Occipital lobe (tissue), 3 donors: ENCODE measurements at places on chromosomes 1 and 21.

DNA sequence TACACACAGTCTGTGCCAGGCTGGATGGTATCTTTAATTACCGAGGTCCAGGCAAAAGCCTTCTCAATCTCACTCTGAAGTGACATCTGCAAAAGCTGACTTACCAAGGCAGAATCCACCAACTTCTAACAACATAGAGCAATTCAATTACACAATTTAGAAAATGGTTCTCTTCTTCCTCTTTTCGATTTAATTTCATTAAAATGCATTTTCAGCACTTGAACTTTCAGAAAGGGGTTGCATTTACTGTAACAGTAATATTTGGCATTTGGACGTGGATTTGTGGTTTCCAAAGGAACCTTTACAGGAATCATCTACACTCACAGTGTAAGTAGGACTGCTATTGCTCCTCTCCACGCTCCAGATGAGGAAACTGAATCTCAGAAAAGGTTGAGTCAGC lies 53.3 kb downstream of the ERO1B start:
- no peak for DNase-seq

DNA sequence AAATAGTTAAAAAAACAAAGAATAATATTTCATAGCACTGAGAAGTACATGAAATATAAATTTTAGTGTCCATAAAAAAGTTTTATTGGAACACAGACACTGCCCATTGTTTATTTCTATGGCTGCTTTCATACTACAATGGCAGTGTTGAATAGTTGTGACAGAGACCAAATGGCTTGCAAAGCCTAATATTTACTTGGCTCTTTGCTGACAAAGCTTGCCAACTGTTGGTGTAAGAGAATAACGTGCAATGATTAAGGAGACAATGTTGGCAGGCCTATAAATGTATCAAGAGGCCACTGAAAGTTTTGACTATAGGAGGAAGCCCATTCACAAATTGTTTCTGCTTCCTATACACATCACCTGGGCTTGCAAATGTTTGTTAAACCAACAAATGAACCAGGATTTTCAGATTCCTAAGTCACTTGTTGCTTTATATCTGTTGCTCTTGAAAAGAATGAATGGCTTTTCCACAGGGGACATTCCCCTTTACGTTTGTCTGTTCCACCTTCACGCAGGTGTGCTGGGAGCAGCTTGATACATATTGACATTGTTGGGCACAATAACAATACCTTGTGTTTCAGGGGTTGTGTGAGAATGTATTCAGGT lies 5.5 kb upstream of the ST6GALNAC3 start:
- DNase-seq: no peak

GRCh38 chr21:45724345-45724961 lies 80.9 kb downstream of the PCBP3 start:
- DNase-seq: peak; percentile 5

DNA sequence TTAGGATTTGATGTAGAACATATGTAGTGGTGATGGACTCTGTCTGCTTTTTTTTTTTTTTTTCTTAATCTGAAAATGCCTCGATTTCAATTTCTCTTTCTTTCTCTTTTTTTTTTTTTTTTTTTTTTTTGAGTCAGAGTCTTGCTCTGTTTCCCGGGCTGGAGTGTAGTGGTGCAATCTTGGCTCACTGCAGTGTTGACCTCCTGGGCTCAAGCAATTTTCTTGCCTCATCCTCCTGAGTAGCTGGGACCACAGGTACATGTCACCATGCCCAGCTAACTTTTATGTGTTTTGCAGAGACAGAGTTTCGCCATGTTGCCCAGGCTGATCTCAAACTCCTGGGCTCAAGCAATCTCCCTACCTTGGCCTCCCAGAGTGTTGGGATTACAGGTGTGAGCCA lies 17.4 kb downstream of the MAST2 start:
- no peak for DNase-seq

- no peak for DNase-seq
Observed at GRCh38 chr1:206477581-206478380, 7.5 kb downstream of the IKBKE start.

GRCh38 chr1:182685215-182685614 lies 828 bp upstream of the RGS8 start:
- no peak for DNase-seq

GRCh38 chr1:35777109-35777508 lies 7.3 kb upstream of the CLSPN start:
- DNase-seq: no peak

DNA sequence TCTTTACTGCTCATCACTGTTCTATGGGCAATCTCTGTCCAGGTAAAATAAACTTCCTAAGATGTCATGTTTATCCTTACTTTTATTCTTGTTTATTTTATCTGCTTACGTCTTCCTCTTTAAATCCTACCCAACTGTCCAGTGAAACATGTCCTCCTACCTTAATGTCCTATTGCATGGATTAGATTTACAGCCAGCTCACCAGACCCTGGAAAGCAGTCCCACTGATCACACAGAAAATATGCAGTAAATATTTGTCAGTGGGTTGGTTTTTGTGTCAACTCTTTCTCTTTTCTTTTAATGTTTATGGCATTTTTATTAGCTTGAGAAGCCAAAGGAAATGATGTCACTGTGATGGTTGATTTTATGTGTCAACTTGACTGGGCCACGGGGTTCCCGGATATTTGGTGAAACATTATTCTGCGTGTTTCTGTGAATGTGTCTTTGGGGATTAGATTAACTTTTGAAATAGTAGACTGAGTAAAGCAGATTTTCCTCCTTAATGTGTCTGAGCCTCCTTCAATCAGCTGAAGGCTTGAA lies 258.3 kb downstream of the SRGAP2C start:
- DNase-seq: no peak

DNA sequence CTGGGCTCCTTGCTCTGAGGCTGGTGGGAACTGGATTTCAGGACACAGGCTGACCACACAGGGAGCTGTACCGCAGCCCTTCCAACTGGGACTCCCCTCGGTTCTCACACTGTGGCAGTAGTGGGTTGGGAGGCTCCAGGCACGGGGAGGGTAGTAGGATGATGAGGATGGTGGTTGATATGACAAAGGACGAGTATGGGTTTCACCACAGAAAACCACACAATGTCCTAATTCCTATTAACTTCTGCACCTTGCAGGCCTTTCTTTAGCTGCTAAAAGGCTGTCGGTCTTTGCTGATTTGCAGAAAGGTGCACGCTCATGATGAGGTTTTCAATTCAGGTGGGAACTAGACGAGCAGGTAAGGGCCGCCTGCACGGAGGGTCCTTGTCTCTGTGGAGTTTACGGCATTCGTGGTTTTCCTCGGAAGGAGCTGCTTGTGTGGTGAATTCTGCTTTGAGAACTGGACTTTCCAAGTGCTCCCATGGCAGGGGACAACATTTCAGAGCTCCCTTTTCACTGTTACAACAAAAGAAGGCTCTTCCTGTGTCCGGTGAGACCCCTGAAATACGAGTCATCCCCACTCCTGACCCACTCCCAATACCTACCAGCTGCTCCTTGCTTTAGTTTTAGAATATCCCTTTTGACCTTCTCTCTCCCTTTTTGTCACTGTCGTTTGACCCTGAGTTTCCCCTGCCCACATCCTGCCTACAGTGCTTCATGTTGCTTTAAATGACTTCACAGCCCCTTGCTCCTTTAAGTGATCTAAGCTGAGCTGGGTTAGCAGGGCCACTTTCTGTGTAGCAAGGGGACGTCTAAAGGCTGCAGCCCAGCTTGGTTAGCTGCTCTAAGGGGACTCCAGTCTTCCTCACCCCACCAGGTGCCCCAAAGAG lies 125.1 kb downstream of the MRPS6 start:
- DNase-seq: no peak

DNA sequence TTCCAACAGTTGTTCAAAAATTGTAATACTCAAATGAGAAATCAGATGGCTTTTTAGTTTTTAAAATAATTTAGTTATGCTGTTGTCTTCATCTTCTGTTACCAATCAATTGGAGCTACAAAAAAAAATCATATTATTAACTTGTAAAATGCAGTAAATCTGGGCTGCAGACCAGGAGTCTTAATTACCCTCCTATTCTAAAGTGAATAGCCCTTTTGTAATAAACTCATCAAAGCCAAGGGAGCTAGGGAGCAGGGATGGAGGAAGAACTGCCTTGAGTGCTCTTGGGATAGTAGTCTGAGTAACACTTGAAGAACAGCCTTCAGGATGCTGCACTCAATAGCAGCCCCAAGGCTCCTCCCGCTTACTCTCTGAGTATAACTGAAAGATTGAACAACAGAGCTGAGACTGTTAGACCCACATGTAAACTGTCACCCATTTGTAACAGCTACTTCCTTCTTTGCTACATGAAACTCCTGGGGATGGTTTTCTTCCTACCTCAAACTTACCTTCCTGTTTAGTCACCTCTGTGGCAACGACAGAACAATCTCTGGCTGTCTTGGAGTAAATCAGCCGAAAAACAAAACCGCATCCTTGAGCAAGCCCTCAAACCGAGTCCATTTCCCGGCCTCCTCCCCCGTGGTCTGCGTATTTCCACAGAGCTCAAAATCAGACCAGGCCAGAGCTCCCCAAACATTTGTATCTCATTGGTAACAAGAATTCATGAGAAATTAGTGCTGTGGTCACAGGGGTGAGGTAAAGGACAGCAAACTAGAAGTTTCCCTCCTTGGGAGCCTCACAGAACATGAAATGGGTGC lies 55.9 kb downstream of the CD58 start:
- DNase-seq: no peak

- DNase-seq: no peak
Observed at GRCh38 chr1:26350701-26351589, 3.0 kb downstream of the CRYBG2 start.

GRCh38 chr1:97599447-97599846 lies 321.4 kb downstream of the DPYD start:
- no peak for DNase-seq

- DNase-seq: peak; percentile 13
Observed at GRCh38 chr1:940107-941014, 16.6 kb downstream of the SAMD11 start.

DNA sequence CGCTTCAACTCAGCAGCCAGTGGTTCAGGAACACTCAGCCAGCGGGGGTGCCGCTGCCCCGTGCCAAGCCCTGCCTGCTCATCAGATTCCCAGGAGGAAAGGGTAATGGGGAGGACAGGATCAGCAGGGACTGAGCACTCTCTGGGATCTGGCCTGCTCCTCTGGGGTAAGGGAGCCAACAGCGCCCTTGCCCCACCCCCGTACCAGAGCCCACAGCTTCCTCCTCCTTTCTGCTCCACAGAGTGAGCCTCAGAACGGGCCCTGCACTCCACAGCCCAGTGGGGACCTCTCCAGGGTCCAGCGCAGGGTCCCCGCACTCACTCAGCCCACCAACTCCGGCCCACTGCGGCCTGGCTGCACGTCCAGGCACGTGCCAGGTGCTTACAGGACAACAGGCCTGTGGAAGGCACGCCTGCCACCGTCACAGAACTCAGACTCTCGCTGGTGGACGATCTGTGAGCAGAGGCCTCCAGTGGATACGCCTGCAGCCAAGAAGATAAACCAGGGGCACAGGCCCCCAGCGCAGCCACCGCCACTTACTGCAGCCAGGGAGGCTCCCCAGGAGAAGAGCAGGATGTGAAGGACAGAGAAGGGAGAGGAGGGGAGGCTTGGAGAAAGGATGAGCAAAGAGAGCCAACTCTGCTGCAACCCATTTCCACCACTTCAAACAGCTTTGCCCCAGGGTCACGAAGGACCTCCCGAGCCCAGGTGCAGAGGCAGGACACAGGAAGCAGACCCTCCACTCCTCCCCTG lies 2.1 kb downstream of the MEGF6 start:
- no peak for DNase-seq

DNA sequence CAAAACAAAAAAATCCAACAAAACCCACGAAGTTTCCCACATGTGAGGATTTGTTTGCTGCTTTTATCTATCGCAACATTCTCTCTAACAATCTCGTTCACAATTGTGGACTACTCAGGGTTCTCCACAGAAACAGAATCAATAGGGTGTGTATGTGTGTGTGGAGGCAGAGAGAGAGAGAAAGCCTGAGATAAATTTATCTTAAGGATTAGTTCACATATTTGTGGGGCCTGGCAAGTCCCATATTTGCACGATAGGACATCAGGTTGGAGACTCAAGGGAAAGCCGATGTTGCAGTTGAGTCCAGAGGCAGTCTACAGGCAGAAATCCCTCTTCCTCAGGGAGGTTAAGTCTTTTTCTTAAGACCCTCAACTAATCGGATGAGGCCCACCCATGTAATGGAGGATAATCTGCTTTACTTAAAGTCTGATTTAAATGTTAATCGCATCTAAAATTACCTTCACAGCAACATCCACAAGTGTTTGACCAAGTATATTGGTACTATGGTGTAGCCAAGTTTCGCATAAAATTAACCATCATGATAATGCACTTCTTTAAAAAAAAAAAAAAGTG lies 31.7 kb downstream of the ADAMTS1 start:
- DNase-seq: no peak

GRCh38 chr1:109819906-109820305 lies 56.2 kb upstream of the EPS8L3 start:
- no peak for DNase-seq

GRCh38 chr1:11794446-11795237 lies 11.1 kb downstream of the MTHFR start:
- DNase-seq: no peak

DNA sequence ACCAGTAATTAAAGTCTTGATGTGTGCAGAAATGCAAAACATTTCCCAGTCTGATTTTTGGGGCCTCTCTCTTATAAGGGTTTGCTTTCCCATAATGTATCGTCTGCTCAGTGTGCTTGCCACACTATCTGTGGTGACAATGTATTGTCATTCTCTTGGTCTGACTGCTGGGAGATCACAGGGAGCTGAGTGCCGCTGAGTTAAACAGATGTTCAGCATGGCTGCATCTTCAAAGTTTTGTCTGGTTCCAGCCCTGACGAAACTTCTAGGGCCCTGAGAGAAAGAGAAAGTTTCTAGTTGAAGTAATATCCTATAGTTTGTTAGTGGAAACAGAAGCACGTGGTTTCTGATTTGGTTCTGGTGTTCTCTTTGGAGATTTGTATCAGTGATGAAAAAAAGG lies 42.6 kb downstream of the DNM3 start:
- no peak for DNase-seq

GRCh38 chr1:76759950-76760349 lies 107.3 kb upstream of the ST6GALNAC5 start:
- DNase-seq: no peak

DNA sequence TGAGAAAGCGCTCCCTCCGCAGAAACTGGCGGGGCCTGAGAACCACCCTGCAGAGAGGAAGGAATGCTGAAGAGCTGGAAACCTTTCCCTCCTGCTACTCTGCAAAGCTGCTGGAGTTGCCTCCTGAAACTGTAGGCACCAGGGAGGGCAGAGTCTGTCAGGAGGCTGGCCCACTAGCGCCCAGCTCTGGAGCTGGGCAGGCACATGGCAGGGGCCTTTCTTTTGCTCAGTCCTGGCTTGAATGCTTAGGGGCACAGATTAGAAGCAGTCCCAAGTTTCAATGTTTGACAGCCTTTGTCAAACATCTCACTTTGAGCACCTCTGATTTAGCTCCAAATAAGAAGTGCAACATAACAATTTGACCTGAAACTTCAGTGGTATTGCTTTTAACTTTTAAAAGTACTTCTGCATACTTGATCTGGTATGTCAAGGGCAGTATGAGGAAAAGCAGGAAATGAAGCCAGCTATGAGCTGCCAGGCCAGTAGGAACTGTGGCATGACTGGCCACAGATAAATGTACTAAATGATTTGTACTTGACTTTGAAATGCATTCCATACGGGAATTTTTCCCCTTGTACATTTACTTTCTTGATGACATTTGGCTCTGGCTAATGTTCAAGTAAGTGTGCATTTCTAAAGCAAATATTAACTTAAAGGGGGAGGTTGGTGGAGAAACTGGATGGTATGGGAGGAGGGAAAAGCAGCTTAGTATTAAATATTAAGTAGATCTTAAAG lies 7.2 kb downstream of the C1orf116 start:
- no peak for DNase-seq
